COR-L47 (cell line): ENCODE measurements at places on chromosomes 3 and 15.

DNA sequence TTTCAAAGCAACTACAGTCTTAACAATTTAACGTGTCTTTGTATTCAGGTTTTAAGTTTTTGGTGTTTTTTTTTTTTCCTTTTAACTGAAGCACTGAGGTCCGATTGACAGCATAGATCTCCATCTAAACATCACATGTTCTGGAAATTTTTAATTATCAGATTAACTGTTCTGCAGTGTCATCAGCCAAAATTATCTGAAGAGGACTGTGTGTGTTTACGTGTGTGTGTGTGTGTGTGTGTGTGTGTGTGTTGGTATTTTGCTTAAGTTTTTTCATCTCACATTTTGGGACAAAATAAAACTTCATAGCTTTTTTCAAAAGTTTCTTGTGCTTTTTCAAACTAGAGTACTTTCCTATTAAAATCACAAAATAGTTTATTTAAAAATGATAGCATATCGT, 1.8 kb downstream of the PIK3CA start:
- no peak for DNase-seq

DNA sequence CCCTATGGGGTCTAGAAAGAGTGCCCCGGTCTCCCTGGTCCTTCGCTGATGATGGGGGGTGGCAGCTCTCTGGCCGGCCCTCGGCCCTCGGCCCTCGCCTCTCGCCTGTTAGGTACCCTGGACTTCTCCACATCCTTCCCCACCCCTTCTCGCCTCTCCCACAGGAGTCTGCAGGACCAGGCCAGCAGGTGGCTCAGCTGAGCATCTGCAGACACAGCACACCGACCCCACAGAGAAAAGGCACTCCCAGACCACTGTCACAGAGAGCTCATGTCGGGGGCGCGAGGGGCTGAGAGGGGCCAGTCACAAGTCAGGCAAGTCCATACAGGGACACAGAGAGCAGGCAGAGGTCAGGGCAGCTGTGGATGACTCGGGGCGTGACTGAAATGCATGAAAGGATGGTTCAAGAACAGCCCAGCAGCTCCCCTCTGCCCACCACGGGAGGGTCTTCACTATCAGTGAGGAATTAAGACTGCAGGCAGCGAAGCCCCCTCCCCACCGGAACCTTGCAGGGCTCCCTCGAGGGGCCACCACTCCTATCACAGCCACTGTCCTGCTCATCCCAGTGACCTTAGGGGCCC, 181.7 kb upstream of the NSMCE3 start:
- no peak for DNase-seq

DNA sequence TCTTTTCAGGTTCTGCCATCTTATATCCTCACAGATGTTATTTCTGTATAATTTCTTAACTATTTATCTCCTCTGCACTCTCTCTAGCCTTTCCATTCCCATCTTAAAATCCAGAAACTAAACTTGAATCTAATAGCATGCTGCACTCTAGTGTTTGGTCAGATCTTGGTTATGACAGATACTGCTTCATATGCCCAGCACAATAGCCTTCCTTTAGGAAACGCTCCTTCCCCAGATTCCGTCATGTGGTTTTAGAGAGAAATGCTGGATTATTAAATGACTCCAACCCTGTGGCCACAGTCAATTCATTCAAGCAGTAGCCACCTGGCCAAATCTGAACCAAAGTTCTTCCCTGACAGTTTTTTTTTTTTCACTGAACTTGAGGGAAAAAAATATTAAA, 19.4 kb downstream of the RASGRP1 start:
- DNase-seq, result no peak

- DNase-seq, result no peak
Measured at GRCh38 chr3:25844891-25845290, 55.0 kb downstream of the OXSM start.

DNA sequence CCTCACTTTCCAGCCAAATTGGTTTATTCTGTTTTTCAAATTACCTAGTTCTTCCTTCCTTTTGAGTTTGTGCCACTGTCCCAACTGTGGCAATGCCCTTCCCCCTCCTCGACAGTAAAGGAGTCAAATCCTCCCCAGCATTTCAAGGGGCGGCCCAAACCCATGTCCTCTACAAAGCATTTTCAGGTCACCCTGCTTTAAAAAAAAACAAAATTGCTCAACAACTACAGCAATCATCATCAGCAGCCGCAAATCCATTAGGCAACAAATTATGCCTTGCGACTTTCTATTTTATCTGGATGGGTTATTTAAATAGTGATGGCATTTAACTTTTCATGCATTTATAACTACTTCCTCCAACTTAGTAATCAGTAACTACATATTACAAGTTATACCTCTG, 32.7 kb downstream of the PLD1 start:
- no peak for DNase-seq

DNA sequence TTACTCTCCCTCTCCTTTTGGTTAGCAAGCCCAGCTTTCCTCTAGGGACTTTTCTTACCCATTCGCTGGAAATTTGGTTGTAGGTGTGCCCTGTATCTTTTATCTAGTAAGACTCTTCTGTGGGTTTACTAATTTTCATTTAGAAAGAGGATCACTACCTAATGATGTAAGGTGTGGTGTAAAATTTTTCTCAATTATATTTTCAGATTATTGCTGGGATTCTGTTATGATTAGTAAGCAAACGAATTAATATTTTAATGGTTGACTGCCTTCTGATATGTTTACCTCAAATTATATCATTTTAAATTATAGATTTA, 28.5 kb downstream of the PLCL2 start:
- DNase-seq, result no peak

- no peak for DNase-seq
Measured at GRCh38 chr15:31330111-31330785, 3.6 kb downstream of the KLF13 start.

DNA sequence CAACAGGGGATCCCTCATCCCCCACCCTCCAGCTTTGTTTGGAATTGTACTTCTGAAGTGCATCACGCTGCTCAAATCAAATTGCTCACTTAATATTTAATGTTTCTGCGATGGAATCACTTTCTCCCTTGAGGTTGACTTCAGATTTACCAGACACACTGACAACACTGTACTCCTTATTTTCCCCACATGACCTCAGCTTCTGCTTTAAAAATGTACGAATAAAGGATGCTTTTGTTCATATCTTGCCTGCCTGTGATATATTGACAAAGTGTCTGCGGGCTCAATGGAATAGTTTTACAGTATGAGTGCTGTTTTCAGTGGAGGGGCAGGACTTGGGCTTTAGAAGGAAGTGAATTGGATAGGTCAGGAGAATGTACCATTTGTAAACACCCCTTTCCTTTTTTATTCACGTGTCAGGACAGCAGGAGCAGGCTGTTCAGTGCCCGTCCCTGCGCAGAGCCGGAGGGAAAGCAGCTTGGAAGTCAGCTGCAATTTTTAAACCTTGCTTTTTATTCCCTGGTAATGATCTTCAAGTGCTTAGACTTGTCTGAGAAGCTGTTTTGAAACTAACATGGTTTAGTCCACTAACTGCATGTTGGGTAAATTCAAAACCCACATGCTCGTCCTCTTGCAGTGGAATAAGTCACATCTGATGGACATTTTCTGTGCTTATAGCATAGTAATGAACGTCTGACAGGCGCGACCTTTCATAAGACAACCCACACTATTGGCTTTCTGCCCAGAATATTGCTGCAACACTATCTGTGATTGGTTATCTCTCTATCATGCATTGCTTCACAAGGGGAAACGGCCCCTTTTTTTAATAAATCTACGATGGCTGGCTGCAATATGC, 29.9 kb downstream of the MBNL1 start:
- DNase-seq, result peak; percentile 94

DNA sequence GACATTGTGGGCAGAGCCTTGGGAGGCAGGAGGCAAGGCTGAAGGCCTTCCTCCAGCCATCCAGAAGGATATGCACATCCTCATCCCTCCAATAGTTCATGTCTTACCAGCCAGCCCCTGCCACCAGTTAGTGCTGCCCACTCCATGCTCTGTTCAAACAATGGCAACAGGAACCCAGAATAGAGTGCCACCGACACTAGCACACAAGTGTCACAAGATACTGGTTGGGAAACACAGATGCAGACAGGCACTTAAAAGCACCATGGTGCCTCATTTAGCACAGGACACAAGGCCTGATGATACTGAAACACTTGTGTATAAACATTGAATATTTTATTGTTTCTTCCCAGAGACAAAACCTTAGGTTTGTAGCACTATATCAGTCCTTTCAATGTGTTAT, 56.5 kb upstream of the MYO5C start:
- no peak for DNase-seq

DNA sequence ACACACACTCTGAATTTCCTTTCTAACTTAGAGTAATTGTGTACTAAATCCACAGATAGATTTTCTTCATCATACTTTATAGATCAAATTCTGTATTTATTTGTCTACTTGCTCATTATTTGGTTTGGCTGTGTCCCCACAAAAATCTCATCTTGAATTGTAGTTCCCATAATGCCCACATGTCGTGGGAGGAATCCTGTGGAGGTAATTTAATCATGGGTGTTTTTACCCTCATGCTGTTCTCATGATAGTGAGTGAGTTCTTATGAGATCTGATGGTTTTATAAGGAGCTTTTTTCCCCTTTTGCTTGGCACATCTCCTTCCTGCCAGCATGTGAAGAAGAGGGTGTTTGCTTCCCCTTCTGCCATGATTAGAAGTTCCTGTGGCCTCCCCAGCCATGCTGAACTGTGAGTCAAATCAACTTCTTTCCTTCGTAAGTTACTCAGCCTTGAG, 198.3 kb upstream of the TGFBR2 start:
- no peak for DNase-seq

DNA sequence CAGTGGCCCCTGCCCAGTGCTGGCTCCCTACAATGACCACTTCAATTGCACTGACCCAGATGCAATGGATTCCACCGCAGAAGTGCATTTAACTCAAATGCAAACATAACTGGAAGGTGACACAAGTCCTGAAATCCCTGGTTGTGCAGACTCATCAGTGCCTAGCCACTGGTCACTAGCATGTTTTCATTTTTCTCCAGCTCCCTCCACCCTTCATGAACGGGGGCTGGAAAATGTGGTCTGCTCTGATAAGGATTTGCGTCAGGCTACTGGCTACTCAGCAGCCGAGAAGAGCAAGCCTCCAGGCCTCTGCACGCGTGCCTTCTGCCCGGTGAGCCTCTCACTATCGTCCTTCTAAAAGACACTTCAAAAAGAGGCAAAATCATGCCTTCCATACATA, 27.4 kb upstream of the FURIN start:
- no peak for DNase-seq

DNA sequence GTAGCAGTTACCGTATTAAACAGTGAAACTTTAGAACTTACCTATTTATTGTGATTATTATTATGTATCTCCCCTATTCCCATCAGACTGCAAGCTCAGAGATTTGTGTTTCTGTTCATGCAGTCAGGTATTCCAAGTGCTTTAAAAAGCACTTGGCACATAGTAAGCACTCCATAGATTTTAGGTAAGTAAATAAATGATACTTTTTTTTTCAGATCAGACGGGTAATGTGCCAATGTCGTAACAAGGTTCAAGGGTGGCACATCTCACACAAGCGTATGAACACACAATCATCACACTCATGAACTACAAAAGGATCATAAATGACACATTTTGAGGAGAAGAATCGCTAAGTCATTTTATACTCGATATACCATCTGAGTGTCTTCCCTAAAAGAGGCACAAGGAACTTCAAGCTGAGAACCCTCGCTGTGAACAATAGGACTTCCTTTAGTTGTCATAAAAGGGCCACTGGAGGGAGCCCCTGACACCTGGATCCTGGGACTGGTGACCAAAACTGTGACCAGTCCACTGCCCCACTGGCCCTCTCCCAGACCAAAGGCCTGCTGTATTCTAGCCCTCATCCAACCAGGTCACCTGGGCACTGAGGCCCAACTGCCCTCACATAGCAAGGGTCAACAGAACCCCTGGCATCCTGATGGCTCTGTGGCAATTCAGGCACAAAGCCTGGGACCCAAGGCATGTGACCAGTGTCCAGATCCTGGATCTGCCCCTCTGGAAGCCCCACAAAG, 32.1 kb downstream of the KIF9 start:
- peak; percentile 11 for DNase-seq

DNA sequence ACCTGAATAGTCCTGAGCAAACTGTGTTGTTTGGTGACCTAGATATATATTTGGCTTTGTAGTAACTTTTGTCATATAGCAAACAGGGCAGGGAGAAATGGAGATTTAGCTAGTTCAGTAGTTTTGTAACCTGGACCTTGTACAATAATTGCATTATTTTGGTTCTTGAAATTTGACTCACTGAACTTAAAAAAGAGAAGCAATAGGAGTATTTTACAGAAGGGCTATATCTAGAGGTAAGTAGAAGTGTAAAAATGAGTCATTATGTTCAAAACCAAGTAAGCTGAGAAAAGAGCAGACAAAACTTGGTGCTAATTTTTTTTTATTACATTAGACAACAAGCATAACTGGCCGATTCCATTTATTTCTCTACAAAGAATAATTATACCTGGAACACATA, 505.4 kb downstream of the ZIC1 start:
- no peak for DNase-seq

- no peak for DNase-seq
Measured at GRCh38 chr15:40843261-40843884, 475 bp upstream of the SPINT1 start.

DNA sequence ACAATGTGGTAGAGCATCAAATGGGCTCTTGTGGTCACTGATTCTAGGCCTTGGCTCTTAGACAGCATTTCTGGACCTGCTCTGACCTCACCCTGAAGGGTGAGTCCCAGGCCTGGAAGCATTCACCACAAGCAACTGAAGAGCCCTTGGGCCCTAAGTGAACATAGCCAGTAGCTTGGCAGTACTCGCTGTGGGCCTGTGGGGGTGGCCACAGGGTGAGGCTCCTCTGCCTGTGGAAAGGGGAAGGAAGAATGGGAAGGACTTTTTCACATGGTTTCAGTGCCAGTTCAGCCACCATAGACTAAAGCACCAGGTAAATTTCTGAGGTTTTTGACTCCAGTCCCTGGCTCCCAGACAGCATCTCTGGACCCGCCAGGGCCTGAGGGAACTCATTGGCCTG, 5.1 kb upstream of the ZSCAN2 start:
- DNase-seq, result no peak

GRCh38 chr3:42590989-42591756, 513 bp downstream of the SS18L2 start:
- no peak for DNase-seq

GRCh38 chr3:58661836-58662420, 4.6 kb downstream of the FAM3D start:
- no peak for DNase-seq

DNA sequence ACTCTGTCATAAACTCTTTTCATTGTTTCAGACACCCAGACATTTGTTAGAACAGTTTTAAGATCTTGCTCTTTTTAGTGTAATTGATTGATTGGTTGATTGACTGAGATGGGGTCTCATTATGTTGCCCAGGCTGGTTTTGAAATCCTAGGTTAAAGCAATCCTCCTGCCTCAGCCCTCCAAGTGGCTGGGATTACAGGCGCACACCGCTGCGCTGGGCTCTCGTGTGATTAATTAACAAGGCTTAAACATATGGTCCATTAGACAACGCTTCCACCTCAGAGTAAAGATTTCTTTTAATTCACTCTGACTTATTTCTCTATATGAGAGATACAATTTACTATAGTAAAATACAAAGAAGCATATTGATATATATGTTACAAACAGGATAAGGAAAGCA, 114.0 kb upstream of the C2CD4B start:
- DNase-seq, result no peak
